SJCRH30 (cell line): ENCODE measurements at places on chromosomes 11 and 22. TPM values are rescaled to one million over a fixed set of nuclear protein-coding genes. Genes with fewer than 3 reads are reported as not detected.

OR2AG2 gene
- not detected in 2 replicates for total RNA-seq

DNA sequence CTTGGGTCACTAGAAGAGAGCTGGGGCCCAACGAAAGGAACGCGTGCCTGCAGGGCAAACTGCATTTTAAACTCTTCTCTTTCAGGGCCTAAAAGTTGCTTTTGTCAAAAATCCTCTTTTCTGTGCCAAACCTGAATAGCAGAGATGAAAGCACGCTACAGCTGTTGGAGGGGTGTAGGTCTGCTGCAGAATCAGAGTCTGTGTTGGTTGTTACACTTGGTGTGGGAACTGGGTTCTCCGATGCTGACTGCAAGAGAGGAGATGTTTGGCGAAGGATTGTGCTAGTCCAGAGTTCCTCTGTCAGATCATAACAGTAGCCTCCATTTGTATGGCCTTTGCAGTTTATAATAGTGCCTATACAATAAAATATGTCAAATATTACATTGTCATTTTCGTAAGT, 41.8 kb downstream of the BARX2 start:
- DNase-seq = no peak

FAR1 gene
- 73.7 and 88.5 TPM in 2 replicates for total RNA-seq

BARX2 gene
- 0.06 and 0.18 TPM in 2 replicates for total RNA-seq

DNA sequence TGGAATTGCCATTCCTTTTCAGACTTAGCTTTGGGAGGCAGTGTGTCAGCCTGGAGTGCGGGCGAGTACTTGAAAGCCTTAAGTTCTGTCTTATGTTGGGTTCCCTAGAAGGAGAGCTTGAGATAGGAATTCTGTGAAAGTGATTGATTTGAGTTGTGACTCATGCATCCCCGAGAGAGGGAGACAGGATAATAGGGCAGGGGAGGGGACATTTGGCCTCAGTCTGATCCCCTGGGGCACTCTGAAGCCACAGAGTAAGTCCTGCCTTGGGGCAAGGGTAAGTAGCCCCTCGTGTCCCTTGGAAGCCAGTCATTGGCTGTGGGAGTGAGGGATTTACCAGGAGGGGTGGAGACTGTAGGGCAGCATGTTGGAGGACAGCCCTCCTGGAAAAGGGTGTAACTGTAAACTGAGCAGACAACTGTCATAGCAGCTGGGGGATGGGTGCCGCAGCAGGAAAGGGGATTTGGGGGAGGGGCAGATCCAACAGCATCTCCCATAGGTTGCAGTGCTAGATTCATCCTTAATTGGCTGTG, 44.0 kb downstream of the KIAA1671 start:
- DNase-seq = peak; percentile 79

DNA sequence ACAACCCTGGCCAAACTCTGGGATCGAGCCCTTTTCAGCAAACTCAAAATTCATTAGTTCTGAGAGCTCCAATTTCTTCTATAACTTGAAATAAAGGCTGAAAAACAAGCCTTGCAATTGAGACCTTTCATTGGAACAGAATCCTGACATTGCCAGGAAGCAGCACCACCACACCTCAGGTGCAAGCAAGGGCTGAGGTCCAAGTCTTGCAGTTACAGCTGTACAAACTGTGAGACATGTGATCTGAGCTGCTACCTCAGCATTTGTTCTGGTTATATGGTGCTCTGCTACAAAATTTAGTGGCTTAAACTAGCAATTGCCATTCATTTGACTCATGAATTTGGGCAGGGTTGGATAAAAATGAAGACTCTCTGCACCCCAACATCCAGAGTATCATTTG, 18.1 kb downstream of the OR5AS1 start:
- DNase-seq = no peak

CCDC116 gene
- total RNA-seq = 0.38 TPM in 1 of 2 replicates, not detected in the other

TREH gene
- total RNA-seq = not detected in 2 replicates

MRGPRG gene
- not detected in 2 replicates for total RNA-seq

GRCh38 chr11:128289048-128289447, 298.3 kb downstream of the ETS1 start:
- DNase-seq = no peak

DNA sequence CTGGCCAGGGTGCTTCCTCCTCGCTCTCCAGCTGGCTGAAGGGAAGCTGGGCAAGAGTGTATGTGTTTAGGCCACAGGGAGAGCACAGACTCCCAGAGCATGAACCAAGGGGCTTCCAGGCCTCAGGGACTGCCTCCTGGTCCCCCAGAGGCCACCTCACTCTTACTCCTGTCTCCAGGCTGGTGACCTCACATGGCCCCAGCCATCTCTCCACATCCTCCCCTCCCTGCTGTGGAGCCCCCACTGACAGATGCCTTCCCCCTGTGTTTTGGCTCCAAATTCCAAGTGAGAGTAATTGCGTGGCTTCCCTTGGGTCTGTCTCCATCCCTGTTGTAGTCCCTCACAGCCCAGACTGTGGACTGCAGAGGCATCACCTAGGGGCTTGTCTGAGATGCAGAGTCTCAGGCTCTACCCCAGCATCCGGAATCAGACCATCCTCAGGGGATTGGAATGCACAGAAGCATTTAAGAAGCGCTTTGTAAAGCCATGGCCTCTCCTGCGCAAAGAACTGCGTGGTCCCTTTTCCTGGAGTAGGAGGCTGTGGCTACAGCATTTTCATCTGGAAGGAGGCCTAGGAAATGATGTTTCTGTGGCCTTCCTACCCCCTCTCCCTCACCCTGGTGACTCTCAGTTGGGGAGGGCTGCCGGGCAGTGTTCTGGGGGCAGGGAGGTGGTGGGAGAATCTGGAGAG, 91.1 kb downstream of the ATXN10 start:
- DNase-seq = no peak

TMEM258 gene
- total RNA-seq = 95.5 and 123 TPM in 2 replicates

DNA sequence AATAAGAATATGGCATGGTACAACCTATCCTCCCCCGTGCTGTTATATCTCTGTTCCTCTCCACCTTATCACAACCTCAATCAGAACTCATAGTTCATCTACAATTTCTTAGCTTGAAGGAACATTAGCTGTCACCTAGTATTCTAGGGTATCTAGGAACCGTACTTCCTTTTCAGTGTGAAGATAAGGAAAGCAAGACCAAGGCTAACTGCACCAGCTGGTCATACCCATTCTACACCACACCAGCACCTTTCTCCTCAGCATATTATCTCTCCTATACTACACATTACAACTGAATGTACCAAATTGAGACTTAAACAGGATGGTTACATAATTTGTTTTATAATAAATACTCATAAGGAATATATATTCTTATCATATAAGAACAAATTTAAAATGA, 73.1 kb downstream of the ARHGAP32 start:
- DNase-seq = no peak

SCGB1D2 gene
- not detected in 2 replicates for total RNA-seq

- peak; percentile 78 for DNase-seq
Observed at GRCh38 chr11:64356498-64357411, 2.2 kb upstream of the RPS6KA4 start.

GRCh38 chr11:45188127-45188526, 41.7 kb downstream of the PRDM11 start:
- DNase-seq = no peak

DNA sequence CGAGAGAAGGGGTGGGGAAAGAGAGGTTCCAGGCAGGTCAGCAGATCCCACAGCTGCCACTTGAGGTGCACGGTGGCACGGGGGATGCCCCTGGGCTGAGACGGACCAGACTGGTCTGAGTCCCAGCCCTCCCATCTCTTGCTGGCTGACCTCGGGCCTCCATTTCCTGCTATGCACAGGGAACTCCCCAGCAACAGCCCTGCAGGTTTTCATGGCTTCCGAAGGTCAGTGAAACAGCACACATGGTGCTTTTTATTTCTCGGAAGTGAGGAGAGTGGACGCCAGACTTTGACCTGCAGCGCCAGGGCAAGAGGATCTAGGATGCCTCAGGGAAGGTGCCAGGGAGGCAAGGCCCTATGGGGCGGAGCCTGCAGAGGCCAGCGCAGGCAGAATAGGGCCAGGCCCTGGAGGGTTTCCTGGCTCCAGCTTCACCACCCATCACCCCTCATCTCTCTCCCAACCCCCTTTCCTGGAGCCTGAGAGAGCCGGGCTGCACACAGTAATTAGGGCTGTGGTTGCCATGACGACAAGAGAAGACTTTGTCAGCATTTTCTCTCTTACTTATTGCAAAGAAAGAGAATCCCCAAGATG, 29.5 kb downstream of the SLC22A12 start:
- no peak for DNase-seq

NXPE1 gene
- total RNA-seq = not detected in 2 replicates

DNA sequence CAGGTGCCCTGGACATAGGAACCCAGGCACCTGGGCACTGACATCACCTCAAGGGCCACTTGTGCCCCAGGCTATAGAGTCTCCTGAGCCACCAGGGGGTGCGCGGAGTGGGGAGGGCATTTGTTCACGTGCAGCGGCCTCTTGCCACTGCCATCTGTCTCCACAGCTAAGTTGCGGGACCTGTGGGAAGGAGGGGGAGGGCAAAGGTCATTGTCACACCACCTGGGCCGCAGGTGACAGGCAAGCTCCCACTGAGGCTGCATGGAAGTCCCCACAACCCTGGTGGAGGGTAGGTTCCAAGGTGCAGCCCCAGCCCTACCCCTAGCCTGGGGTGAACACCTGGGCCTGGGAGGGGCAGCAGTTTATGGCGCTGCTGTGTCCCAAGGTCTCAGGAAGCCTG, 79.5 kb downstream of the PIWIL3 start:
- no peak for DNase-seq

DNA sequence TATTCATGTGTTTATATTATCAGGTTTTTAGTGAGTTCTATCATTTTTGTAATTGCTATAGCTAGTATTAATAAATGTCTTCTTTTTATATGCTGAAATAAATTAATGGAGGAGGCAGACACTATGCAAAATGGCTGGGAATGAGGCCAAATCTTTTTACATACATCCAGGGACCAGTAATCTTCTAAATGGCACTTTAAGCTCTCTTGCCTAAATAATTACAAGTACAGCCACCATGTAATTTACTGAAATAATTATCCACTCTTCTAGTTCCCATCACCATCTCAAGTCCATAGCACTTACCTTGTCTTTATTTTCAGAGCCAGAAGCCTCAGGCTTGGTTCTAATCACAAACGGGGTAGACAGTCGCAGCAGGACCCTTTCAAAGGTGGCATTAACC, 79.1 kb downstream of the GUCY1A2 start:
- DNase-seq = no peak

FAM180B gene
- total RNA-seq = 0.16 and 0.43 TPM in 2 replicates

RIMBP3C gene
- total RNA-seq = 0.28 and 0.49 TPM in 2 replicates

DNA sequence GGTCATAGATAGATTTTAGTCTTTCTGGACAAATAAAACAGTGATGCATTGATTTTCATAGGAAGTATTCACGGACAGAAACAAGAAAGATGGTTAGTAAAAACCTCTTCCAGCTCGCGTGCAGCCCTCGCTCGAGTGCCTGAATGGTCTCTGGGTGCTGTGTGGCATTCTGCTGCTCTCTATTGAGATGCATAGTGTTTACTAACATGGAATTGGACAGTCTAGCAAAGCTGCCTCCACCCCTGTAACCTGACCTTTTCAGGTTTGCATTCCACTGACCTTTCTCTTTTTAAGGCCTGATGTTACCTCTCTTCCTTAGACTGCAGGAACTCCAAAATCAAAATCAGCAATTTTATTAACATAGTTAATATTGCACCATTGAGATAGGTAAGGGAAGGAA, 643.4 kb downstream of the JRKL start:
- no peak for DNase-seq

MRGPRX4 gene
- not detected in 2 replicates for total RNA-seq

- no peak for DNase-seq
Observed at GRCh38 chr22:23121000-23121421, 20.8 kb downstream of the RSPH14 start.

DNA sequence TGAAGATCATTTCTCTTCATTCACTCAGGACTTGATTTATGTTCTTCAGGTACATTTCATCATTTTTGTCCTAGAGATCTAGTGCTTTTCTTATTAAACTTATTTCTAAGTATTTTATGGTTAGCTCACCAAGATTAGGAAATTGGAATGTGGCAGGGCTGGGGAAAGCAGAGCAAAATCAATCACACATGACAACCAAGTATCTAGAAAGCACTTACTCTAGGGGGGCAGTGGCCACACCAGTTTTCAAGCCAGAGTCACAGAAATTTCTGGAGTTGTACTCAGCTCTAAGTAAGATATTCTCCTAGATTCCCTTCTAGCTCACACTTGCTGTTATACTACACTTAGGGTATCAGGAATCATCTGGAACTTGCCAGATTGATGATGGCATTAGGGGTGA, 33.3 kb upstream of the MYEOV start:
- no peak for DNase-seq

- no peak for DNase-seq
Observed at GRCh38 chr11:66845876-66846212, 2.6 kb downstream of the RCE1 start.

GRCh38 chr11:126160345-126161022, 51.0 kb downstream of the RPUSD4 start:
- DNase-seq = no peak

DNA sequence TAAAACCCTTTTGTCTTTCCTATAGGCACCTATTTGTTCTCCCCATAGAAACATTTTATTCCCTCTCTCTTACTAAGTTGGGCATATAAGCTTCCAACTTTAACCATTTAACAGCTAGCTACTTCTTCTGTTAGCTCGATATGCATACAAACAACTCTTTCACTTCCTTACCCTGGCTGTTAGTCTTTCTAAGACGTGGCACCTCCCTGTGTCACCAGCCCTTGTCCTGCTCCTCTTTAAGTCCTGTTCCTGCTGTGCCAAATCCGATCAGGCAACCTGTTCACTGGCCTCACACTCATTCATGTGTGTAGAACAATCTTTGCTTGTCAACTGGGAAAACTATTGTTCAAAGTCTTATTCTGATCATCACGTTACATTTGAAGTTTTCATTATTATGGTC, 1376.1 kb upstream of the TENM4 start:
- no peak for DNase-seq

GRCh38 chr11:57885298-57886050, 123.9 kb downstream of the CTNND1 start:
- DNase-seq = peak; percentile 23

SCYL1 gene
- total RNA-seq = 39.1 and 41.8 TPM in 2 replicates

GRCh38 chr22:23085785-23086184, 15.5 kb downstream of the GNAZ start:
- no peak for DNase-seq

DNA sequence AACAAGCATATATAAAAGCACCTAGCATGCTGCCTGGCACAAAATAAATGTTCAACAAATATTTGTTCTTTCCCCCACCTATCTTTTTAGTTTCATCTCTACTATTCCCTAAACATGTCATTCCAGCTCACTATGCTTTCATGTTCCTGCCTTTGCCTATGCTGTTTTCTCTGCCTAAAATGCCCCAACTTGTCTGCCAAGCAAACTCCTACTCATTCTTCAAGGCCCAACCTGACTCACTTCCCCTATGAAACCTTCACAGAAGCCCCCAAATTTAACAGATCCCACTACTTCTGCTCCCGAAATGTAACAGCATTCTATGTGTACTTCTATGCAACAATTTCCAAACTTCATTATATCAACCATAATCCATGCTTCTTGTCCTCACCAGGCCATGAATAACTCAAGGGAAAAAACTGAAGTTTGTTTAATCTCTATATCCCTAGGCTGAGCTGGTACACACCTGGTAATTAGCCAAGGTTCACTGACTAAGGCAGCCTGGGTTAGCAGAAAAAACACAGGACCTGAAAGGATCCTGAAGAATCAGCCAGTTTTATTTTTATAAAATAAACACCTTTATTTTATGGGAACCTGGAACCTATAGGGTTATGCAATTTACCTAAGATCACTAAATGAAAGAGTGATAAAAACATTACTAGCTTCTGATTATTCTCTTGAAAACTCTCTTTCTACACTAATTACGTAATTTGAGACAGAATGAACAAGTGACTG, 72.2 kb downstream of the PAK1 start:
- DNase-seq = no peak
